Cardiac atrium fibroblast (primary cell): ENCODE measurements at places on chromosomes 1 and 21. TPM values are rescaled to one million over a fixed set of nuclear protein-coding genes. Genes with fewer than 3 reads are reported as not detected.

The LAPTM5 gene
- total RNA-seq, result 0.72 and 3.6 TPM in 2 replicates

The IGSF8 gene
- 18.1 and 23.2 TPM in 2 replicates for total RNA-seq

The SLFNL1 gene
- 0.16 and 0.90 TPM in 2 replicates for total RNA-seq

The SAMD13 gene
- total RNA-seq, result 0.32 and 0.54 TPM in 2 replicates

The THEM5 gene
- not detected in 2 replicates for total RNA-seq

The KLF17 gene
- total RNA-seq, result under 0.01 and 0.16 TPM in 2 replicates

The C1orf74 gene
- total RNA-seq, result 1.1 and 2.3 TPM in 2 replicates

The DNM3 gene
- 0.16 and 0.36 TPM in 2 replicates for total RNA-seq

The MAP3K21 gene
- total RNA-seq, result 0.65 TPM in 1 of 2 replicates, not detected in the other
